ENCODE measurements at places on chromosomes 3 and 15.

DNA sequence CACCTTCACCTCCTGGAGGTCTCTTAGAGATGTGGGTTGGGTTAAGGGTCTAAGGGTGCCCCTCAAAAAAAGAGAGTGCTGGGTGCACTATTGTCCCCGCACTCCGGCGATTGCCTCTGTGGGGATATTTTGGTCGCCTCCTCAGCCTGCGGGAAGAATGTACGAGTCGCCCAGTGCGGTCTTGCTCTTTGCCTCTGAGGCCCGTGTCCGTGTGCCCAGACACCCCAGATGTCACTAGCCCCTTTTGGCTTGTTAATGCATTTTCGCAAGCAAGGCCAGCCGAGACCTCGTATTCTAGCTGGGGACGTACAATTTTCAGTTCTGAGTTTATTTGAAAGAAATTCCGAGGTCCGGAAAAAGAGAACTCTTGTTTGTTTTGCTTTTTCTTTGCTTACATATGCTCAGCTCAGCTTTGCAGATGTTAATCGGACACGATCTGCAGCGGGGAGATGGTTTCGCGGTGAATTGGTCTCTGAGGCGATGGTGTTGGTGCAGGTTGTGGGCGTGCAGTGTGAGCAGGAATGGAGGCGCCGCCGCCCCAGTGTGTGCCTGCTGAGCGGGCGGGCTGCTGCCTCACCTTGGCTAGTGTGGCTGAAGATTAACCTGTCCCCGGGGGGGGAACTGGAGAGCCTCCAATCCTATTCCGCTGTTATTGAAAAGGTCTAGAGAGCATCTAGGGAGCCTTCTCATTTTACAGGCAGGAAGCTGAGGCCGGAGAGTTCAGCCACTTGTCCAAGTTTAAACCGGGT lies 1.4 kb downstream of the ST6GAL1 start:
- peaks cover 29% of the 10 kb centered on the region for H3K27me3 ChIP-seq
- H3K4me3 ChIP-seq = peak overlapping the region; percentile 96
- H3K27ac ChIP-seq = peak overlapping the region; percentile 85
- DNase-seq = no peak

DNA sequence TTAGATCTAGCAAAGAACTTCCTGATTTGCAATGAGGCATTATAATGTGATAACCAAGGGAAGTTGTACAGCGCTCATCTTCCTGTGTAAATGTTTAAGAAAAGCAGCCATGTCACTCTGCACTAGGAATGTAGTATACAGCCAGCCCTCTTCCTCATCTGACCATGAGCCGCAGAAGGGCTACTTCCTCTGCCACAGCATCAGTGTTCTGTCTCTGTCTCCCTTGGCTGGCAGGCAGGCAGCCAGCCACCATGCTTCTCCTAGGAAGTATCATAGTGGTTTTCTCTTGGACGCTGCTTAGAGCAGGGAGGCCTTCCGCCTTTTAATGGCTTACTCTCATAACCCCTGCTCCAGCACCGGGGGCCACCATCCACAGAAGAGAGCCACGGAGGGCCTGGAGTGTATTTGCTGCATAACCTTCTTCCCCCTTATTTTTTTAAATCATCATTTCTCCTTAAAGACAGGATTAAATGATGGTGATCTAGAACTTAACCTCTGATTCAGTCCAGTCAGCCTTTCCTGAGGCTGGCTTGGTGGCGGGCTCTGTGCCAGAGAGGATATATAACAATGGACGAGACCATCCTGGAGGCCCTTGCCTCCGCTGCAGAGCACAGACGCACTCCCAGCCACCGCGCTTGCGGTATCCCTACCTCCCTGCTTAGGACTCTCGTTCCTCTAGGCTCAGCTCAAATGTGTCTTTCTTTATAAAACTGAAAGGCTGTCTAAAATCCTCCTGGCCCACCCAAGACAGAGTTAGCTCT lies 57.3 kb upstream of the PLXNA1 start:
- H3K36me3 ChIP-seq = no peaks in the 10 kb centered on the region
- H3K27me3 ChIP-seq = peaks cover 35% of the 10 kb centered on the region
- no peak overlapping the region for H3K27ac ChIP-seq
- peaks cover 25% of the 10 kb centered on the region for H3K4me1 ChIP-seq
- DNase-seq = no peak

DNA sequence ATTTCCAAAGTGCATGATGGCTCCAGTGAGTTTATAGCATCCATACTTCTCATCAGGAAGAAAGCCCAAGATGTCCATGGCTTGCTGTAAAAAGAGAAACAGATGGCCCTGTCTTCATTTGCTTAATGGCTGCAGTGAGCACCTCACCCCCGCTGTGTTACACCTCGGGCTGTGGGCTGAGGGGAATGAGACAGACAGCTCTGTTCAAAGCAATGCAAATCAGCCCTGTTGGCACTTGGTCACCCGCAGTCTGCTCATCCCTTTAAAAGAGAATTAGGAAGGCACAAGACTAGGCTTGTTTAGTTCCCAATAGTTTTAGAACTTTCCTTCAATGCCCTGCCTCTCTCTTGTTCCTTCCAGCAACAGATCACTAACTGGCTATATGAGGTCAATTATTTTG lies 25.2 kb downstream of the MYH15 start:
- peaks cover 3% of the 10 kb centered on the region for H3K27me3 ChIP-seq
- H3K27ac ChIP-seq = no peak overlapping the region
- no peak overlapping the region for H3K4me3 ChIP-seq
- H3K36me3 ChIP-seq = no peaks in the 10 kb centered on the region
- no peak for DNase-seq
- H3K4me1 ChIP-seq = peaks cover 21% of the 10 kb centered on the region

DNA sequence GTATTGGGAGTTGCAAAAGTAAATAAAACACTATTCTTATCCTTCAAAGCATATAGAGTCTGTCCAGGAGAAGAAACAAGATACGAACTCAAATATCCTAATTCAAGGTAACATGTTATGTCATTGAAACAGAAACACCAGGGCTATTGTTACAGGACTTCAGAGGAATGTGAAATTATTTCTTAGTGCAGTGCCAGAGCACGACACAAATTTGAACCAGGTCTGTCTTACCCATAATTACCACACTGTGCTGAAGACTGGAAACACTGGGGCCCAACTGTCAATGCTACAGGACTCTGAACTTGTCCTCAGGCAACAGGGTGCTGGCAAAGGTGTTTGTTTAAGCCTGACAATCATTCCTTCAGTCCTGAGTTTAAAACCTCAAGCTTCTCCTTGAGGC lies 633.6 kb upstream of the UBE2E2 start:
- peaks cover 6% of the 10 kb centered on the region for H3K4me1 ChIP-seq
- peaks cover under 1% of the 10 kb centered on the region for H3K27me3 ChIP-seq
- no peak overlapping the region for H3K27ac ChIP-seq
- no peak overlapping the region for H3K4me3 ChIP-seq
- H3K36me3 ChIP-seq = no peaks in the 10 kb centered on the region
